ENCODE measurements at places on chromosomes 4 and X. TPM values are rescaled to one million over a fixed set of nuclear protein-coding genes. Genes with fewer than 3 reads are reported as not detected.

DNA sequence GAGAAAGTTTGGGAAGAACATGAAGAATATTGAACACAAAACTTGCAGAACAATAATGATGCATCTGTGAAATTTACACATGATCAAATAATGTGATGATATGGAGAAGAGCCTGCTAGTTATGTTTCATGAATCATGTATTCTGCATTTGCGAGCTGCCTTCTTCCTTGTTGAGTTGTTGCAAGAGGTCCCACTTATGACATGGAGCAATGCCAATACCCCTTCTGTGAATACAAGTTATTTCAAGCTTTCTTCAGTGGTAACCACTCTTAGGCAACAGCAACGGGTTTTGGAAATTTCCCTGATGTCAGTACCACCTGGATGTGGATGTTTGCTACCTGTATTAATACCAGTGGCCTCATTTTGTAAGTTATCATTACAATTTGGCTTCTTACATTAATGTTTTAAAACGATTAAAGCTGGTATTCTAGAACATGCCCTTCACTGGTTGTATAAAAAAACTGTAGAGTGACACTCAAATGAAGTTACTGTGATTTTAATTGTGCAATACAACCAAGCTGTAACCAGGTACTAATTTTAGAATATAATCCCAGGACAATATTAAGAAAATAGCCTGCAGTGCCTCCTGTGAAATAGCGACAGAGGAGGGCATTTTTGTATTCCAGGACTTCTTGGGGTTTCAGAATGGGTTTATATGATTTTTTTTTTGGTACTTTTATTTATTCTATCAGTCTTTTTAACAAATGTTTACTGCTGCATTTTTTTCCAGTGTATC, 25.3 kb downstream of the IQCM start:
- H3K27ac ChIP-seq, result no peak overlapping the region
- no peak for DNase-seq
- peaks cover 3% of the 10 kb centered on the region for H3K4me1 ChIP-seq
- H3K27me3 ChIP-seq, result peaks cover 11% of the 10 kb centered on the region
- H3K4me3 ChIP-seq, result no peak overlapping the region
- no peaks in the 10 kb centered on the region for H3K36me3 ChIP-seq

Gene RHOXF1
- total RNA-seq, result not detected

Gene SHOX
- total RNA-seq, result not detected

Gene SHROOM3
- 32.1 TPM for total RNA-seq

- H3K4me1 ChIP-seq, result peaks cover 23% of the 10 kb centered on the region
- DNase-seq, result no peak
- no peak overlapping the region for H3K4me3 ChIP-seq
- no peaks in the 10 kb centered on the region for H3K27me3 ChIP-seq
- H3K27ac ChIP-seq, result no peak overlapping the region
Observed at GRCh38 chr4:26298198-26298947, 22.4 kb upstream of the RBPJ start.

Gene SPACA5
- not detected for total RNA-seq

Gene CNKSR2
- total RNA-seq, result 13.5 TPM

Gene CDKL5
- total RNA-seq, result 17.0 TPM

All from type B pancreatic cell (in vitro differentiated cells).